ENCODE measurements at places on chromosomes 13 and 19.

- DNase-seq: no peak
These were observed 37.5 kb upstream of the C19orf12 start for GRCh38 chr19:29752450-29753025.

DNA sequence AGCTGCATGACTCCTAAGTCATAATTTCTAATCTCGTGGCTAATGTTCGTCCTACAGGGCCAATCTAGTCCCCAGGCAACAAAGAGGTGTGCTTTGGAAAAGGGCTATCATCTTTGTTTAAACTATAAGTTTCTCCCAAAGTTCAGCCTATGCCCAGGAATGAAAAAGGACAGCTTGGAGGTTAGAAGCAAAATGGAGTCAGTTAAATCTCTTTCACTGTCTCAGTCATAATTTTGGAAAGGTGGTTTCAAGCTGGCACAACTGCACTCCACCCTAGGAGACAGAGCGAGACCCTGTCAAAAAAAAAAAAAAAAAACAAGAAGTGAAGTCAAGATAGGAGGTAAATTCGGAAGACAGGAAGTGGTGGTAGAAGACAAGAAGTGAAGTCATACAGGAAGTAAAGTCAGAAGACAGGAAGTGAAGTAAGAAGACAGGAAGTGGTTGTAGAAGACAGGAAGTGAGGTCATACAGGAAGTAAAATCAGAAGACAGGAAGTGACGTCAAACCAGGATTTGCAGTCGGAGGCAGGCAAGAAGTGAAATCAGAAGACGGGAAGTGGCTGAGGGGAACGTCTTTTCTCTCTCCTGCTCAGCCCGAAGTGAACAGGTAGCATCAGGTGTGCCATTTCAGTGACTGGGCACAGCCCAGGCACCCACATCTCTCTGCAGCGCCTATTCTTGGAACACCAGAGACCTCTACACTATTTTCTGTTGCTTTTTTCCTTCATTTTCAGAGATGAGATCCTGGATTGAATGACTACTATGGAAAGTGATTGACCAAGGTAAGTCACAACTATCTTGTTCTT is 32.2 kb downstream of the GP6 start:
- DNase-seq: no peak

DNA sequence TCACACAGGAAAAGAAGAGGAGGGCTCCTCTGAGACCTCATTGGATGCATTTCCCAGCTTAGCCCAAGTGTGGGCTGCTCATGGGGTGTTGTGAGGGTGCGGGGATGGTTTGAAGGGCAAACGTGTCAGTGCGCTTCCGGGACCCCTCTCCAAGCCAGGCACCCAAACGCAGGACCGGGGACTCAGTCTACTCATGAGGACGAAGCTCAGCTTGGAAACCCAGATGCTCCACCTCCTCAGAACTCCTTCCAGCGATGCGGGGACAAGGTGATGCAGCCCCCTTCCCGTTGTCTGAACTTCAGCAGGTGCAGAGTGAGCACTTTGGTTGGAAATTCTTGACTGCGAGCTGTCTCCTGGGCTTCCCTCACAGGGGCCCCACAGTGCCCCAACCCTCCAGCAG is 33.1 kb upstream of the MTIF3 start:
- no peak for DNase-seq

DNA sequence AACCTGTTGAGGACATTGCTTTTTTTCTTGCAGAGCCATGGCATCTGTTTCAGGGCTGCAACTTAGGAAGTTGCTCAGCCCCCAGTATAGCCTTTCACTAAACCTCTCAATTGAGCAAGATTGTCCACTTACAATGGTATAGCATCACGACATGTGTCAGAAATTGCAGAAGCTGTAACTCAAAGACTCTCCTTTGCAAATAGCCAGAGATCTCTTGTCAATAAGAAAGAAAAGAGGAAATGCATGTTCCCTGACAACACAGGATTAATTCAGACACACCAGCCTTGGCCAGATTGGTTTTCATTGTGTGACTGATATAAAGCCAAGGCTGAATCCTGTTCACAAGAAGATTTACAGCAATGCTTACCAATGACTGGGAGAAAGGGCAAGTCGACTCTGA is 38.7 kb upstream of the CYSLTR2 start:
- DNase-seq: no peak

- no peak for DNase-seq
These were observed 22.9 kb downstream of the GP6 start for GRCh38 chr19:55015126-55015525.

DNA sequence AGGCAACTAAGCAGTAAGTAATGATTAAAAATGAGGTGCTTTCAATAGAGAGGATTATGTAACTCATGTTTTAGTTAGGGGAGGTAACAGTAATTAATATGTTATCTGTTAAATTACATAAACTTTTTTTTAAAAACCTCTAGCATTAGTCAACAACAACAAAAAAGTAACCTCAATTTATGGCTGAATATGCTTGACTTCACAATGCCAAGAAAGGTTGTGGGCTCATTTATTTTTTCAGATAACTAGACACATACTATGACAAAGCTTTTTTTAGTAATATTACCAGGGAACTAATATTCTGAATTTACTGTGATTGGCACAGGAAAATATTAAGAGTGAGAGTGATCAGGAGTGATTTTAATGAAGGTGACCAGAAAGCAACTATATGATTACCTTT is 54.9 kb downstream of the KCNRG start:
- DNase-seq: no peak

DNA sequence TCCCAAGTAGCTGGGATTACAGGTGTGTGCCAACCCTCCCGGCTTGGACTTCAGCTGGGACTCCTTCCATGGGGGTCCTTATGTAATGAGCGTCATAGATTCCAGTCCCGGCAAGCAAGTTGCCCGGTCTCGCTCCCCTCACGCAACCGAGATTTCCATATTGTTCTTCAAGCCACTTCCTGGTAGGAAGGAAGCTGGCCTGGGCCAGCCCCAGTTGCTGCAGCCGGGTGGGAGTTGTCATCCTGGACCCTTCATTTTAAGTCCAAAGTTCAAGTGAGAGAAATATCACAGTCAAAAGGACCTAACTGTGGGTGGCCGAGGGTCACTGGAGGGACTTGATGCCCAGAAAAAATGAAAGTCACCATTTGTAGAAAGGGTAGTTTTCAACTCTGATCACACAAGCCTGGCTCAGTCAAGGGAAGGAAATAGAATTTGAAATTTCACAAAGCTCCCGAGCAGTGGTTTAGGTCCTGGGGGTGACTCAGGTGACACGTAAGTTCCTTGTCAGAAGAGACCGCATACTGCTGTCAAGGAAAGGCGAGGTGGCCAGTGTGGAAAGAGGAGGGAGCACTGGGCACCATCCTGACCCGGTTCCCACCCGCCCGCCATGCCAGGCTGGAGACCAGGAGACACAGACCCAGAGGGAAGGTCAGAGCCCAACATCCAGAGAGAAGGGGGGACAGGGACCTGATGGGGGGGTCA is 5.3 kb downstream of the FGF21 start:
- DNase-seq: no peak

DNA sequence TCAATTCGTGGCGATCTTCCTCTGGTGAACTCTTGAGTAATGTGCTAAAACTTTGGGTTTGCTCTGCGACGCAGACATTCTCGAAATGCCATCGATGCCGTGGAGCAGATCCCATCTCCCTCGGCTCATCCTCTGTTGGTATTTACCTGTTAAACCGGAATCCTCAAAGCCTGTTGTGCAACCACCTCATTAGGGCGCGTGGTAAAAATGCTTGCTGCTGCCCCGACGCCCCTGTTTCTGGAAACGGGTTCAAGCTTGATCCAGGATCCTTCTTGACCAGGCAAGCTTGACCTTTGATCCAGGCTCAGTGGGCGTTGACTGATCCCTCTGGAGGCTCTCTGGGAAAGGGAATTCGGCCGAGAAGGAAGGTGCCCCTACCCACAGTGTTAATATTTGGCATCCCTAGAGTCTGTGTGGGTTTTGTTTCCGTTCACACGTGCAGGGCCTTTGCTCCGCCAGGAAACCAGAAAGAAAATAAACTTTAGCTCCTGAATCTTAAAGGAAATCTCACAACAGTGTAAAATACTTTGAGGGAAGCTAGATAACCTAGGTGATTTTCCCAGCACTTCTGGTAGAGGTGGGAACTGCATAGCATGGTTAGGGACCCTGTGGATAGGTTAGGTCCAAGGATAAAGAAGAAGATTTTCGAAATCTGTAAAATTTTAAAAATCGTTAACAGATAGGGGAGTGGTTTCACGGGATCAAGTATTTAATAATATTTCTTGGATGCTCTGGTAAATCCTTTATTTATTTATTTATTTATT is 1.1 kb downstream of the LSM14A start:
- no peak for DNase-seq

DNA sequence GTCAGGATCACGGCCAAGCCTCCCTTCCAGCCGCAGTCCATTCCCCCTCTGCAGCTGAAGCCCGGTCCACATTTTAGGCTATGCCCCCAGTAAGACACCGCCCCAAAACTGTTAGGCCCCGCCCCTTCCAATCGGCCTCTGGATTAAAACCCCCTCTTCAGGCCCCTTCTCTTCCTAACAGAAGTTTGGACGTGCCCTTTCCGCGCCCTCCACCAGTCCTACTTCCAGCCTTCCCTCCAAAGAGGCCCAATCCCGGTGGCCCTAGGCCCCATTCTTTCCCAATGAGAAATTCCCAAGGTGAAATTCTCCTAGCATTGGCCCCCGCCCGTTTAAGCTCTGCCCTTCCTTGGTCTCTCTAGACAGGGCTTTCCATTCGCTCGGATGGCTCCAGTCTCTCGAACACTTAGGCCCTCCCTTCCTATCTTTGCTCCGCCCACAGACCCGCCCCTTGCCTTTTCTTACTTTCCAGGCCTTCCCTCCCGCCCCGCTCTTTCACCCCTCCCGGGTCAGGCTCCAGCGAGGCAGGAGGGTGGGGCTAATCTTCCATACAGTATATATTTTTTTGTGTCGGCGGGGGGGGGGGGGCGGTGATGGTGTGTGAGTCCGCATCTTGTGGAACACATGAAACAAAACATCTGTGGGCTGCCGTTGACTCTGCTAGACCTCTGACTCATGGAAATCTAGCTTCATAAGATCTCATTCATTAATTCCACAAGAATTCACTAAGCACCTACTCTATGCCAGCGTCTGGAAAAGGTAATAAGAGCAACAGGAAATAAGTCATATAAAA is 13.6 kb downstream of the LTBP4 start:
- peak; percentile 50 for DNase-seq

DNA sequence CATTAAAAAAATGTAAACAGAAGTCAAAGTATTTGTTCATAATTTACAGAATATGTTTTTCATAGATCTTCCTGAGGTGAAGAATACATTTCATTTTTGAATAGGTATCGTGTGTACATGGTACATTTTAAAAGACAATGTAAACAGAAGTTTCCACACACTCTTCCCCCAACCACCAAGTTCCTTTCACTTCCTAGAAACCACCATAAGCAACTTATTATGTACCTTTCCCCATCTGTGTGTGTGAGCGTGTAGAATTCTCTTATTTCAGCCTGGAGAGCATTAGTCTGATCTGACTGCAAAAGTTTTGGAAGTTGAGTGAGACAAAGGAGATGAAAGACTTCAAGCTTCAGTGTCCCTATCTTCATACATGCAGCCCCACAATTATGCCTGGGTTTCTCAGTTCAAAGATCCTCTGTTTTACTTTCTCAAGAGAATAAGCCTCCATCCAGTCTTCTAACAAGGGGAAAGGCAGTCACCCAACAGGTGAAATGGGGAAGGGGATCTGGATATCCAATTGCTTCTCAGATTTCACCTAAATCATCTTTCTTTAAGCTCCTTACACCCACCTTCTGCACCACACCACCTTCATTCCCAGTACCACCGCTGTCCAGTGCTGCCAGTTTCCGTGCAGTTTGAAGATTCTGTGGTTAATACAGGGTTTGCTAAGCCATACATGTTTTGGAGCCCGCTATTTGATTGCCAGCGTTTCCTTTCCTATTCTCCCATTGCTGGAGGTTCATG is 2.1 kb downstream of the TEX30 start:
- no peak for DNase-seq

DNA sequence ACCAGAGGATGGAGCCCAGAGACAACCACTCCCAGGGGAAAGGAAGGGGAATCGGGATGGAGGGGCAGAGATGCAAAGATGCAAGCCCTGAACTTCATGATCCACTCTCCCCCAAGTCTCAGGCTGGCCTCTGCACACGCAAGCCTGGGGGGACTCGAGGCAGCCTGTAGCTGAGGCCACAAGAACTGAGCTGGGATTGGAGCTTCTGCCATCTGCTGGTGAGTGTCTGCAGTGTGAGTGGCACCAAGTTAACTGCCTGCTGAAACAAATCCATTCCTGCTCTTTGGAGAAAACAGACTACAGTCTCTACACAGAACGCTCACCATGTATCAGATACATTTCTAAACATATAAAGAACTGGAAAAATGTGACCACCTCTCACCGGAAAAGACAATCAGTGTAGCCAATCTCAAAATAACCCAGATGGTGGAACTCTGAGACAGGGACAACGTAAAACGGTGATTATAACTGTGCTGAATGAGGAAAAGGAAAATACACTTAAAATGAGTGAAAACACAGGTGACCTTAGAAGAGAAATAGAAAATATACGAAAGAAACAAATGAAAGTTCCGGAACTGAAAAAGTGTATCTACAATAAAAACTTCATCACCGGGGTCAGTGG is 62.1 kb downstream of the KLF2 start:
- DNase-seq: no peak

GRCh38 chr19:53172889-53173288 is 14.0 kb upstream of the ZNF347 start:
- no peak for DNase-seq

Data from brain pericyte (primary cell).